CD4-positive, alpha-beta memory T cell (primary cell): ENCODE measurements at places on chromosomes 1 and 21. TPM values are rescaled to one million over a fixed set of nuclear protein-coding genes. Genes with fewer than 3 reads are reported as not detected.

Gene TRIM17
- not detected for polyA plus RNA-seq

Gene ADORA3
- polyA plus RNA-seq: 0.46 TPM

Gene MRAP
- not detected for polyA plus RNA-seq

Gene LYPLA2
- 110 TPM for polyA plus RNA-seq

Gene KRTAP13-2
- polyA plus RNA-seq: not detected

Gene TRIM45
- polyA plus RNA-seq: not detected

Gene ACTL8
- polyA plus RNA-seq: not detected

Gene LIN28A
- polyA plus RNA-seq: not detected

Gene LEMD1
- not detected for polyA plus RNA-seq

Gene TAS1R1
- not detected for polyA plus RNA-seq

Gene RBM11
- 2.0 TPM for polyA plus RNA-seq

Gene AIDA
- 37.2 TPM for polyA plus RNA-seq

Gene RPS27
- polyA plus RNA-seq: 16,816 TPM

Gene ASTN1
- not detected for polyA plus RNA-seq

Gene USH2A
- not detected for polyA plus RNA-seq

Gene CD1E
- not detected for polyA plus RNA-seq

Gene RERE
- 0.38 TPM for polyA plus RNA-seq

Gene UHMK1
- polyA plus RNA-seq: 53.4 TPM

Gene KIF26B
- 0.10 TPM for polyA plus RNA-seq

Gene MAN1A2
- 24.1 TPM for polyA plus RNA-seq

Gene TSPAN1
- not detected for polyA plus RNA-seq

Gene COL24A1
- polyA plus RNA-seq: not detected

Gene DCDC2B
- polyA plus RNA-seq: not detected
